ENCODE measurements at places on chromosomes 13 and 19. TPM values are rescaled to one million over a fixed set of nuclear protein-coding genes. Genes with fewer than 3 reads are reported as not detected.

Gene TYROBP
- total RNA-seq = 2.9 TPM

Gene ZNF575
- total RNA-seq = 1.8 TPM

Gene KLK5
- not detected for total RNA-seq

Gene SPIB
- 0.35 TPM for total RNA-seq

GRCh38 chr13:35797991-35798390 is 321.5 kb upstream of the MAB21L1 start:
- peaks cover 17% of the 10 kb centered on the region for H3K4me1 ChIP-seq
- DNase-seq = no peak
- H3K36me3 ChIP-seq = no peaks in the 10 kb centered on the region
- H3K27me3 ChIP-seq = no peaks in the 10 kb centered on the region

DNA sequence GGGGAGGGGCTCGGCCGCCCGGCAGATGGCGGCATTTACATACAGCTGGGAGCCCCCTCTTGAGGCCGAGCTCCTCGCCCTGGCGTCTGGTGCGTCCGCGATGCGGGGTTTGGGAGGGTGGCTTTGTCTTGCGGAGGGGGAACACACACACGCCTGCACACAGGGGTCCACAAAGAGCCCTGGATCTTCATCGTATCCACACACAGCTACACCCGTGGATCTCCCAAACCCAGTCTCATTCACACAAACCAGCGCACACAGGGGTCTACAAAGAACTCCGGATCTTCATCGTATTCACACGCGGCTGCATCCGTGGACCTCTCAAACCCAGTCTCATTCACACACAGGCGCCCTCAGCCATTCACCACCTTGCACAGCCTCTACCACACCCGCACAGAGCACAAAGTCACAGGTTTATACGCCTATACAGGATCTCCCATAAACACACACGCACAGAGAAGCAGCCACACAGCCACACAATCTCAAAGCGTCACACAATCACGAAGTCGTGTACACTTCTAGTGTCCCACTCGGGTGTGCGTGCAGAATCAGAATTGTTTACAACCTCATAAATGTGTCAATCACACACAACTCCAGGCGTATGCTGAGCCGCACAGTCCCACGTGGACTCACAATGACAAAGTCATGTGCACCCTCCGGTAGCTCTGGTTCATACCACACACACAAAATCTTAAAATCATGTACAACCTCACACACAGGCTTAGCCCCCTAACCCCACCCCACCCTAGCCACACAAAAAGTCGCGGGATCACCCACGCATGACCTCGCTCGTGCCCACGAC is 550 bp upstream of the DLL3 start:
- H3K4me1 ChIP-seq = no peaks in the 10 kb centered on the region
- H3K4me3 ChIP-seq = peak overlapping the region; percentile 28
- H3K27me3 ChIP-seq = peaks cover 15% of the 10 kb centered on the region
- peak; percentile 77 for DNase-seq
- no peak overlapping the region for H3K27ac ChIP-seq
- H3K36me3 ChIP-seq = no peaks in the 10 kb centered on the region

DNA sequence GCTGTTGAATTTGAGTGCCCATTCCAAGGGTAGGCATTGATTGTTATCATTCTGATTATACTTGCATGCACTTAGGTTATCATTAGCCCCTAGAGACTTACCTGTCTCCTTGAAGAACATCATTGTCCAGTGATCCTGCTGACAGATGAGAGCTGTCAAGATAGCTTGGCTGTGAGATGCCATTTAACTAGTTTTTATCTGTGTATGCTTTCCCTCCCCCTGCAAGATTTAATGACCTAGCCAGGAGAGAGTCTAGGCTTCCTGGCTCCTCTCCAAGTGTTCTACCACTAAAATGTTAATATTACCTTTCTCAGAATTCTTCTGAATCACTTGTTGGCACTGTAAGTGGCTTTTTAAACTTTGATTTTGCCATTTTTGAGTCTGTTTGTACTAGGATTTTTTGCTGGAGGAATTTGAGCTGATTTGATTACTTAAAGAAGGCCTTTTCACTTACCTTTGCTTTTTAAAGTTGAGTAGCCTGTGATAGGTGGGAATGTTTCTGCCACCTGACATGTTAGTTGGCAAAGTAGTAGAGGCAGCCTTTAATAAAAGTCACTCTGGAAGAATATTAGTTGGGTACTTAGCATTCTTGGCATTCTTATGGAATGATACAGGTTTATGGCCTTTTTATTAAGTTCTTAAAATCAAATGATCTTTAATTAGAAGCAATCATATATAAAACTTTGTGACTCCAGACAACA is 41.1 kb downstream of the ARHGAP35 start:
- no peak for DNase-seq
- H3K27ac ChIP-seq = peak overlapping the region; percentile 86
- no peaks in the 10 kb centered on the region for H3K36me3 ChIP-seq

DNA sequence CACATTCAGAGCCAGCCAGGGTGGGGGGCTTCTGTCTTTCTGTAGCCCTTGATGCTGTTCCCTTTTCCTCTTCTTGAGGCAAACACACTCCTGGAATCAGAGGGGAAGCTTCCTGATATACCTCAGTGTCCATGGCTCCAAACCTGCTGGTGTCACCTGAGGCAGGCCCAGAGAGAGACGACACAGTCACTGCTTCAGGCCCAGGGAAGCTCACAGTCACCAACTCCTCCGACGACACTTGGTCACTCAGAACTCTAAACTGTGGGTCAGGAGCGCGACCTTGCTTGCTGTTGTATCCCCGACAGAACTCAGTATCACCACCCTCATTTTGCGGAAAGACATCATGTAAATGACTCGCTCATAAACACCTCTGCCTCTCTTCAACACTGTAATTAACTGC is 1.1 kb downstream of the ATP13A1 start:
- H3K4me1 ChIP-seq = peaks cover 4% of the 10 kb centered on the region
- no peak overlapping the region for H3K27ac ChIP-seq
- peaks cover 9% of the 10 kb centered on the region for H3K36me3 ChIP-seq
- peak overlapping the region; percentile 96 for H3K4me3 ChIP-seq
- H3K27me3 ChIP-seq = no peaks in the 10 kb centered on the region

- no peaks in the 10 kb centered on the region for H3K36me3 ChIP-seq
- H3K27me3 ChIP-seq = no peaks in the 10 kb centered on the region
- no peak overlapping the region for H3K4me3 ChIP-seq
- no peaks in the 10 kb centered on the region for H3K4me1 ChIP-seq
- peak; percentile 30 for DNase-seq
Measured at GRCh38 chr13:71979616-71980015, 112.6 kb upstream of the DACH1 start.

DNA sequence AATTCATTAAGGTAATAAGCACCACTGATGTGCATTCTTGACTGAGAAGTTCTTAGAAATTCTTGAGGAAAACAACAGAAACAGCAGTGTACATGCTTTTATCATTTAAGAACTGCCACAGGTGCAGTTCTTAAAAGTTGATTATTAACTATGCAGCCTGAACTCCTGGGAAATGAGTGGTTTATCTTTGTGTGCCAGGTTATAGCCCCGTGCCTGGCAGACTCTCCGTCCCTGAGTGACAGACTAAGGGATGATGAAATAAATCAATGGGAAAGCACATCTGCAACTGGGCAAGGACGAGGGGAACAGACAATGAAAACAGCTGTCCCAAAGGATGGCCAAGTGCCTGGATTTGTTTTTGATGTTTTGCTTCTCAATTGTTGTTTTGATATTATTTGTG is 84.4 kb upstream of the SPATA13 start:
- no peak for DNase-seq
- H3K36me3 ChIP-seq = no peaks in the 10 kb centered on the region
- H3K27ac ChIP-seq = no peak overlapping the region
- H3K4me3 ChIP-seq = no peak overlapping the region
- no peaks in the 10 kb centered on the region for H3K4me1 ChIP-seq
- no peaks in the 10 kb centered on the region for H3K27me3 ChIP-seq

- H3K4me3 ChIP-seq = no peak overlapping the region
- H3K27ac ChIP-seq = no peak overlapping the region
- H3K27me3 ChIP-seq = peaks cover 56% of the 10 kb centered on the region
- H3K36me3 ChIP-seq = no peaks in the 10 kb centered on the region
- DNase-seq = peak; percentile 74
Measured at GRCh38 chr13:47256618-47257017, 359.8 kb upstream of the HTR2A start.

DNA sequence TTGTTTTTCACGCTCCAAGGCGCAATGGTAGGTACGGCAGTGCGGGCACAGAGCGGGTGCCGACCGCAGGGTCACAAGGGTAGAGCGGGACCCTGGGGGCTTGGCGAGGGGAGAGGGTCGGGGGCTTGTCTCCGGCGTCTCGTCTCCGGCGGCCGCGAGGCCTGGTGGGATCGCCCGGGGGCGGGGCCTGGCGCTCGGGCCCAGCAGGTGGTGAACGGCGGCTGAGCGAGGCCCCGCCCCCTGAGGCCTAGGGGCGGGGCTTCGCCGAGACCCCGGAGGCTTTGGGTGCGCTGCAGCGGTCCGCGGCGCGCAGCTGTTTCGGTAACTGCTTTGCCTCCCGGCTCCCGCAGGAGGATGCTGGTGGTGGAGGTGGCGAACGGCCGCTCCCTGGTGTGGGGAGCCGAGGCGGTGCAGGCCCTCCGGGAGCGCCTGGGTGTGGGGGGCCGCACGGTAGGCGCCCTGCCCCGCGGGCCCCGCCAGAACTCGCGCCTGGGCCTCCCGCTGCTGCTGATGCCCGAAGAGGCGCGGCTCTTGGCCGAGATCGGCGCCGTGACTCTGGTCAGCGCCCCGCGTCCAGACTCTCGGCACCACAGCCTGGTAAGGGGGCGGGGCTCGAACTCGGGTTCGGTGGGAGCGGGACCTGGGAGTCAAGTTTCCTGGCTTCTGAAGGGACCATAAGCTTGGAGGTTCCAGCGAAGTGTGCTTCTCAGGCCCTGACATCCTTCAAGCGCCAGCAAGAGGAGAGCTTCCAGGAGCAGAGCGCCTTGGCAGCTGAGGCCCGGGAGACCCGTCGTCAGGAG is at the start of gene TSEN34:
TSEN34 (plus strand) TSS at position 298 of the 800 bp plus-strand sequence; CDS start at position 355, 57 bp downstream.
- H3K36me3 ChIP-seq = peaks cover 13% of the 10 kb centered on the region
- peak within 1 kb of the TSS; percentile 62 for H3K4me3 ChIP-seq
- H3K27ac ChIP-seq = peak within 1 kb of the TSS; percentile 98
- H3K27me3 ChIP-seq = no peaks in the 10 kb centered on the region
- H3K4me1 ChIP-seq = peaks cover 11% of the 10 kb centered on the region

- H3K4me1 ChIP-seq = no peaks in the 10 kb centered on the region
- no peaks in the 10 kb centered on the region for H3K27me3 ChIP-seq
- no peaks in the 10 kb centered on the region for H3K36me3 ChIP-seq
- no peak for DNase-seq
- no peak overlapping the region for H3K4me3 ChIP-seq
- H3K27ac ChIP-seq = no peak overlapping the region
Measured at GRCh38 chr13:36737524-36738083, 63.8 kb downstream of the SERTM1 start.

DNA sequence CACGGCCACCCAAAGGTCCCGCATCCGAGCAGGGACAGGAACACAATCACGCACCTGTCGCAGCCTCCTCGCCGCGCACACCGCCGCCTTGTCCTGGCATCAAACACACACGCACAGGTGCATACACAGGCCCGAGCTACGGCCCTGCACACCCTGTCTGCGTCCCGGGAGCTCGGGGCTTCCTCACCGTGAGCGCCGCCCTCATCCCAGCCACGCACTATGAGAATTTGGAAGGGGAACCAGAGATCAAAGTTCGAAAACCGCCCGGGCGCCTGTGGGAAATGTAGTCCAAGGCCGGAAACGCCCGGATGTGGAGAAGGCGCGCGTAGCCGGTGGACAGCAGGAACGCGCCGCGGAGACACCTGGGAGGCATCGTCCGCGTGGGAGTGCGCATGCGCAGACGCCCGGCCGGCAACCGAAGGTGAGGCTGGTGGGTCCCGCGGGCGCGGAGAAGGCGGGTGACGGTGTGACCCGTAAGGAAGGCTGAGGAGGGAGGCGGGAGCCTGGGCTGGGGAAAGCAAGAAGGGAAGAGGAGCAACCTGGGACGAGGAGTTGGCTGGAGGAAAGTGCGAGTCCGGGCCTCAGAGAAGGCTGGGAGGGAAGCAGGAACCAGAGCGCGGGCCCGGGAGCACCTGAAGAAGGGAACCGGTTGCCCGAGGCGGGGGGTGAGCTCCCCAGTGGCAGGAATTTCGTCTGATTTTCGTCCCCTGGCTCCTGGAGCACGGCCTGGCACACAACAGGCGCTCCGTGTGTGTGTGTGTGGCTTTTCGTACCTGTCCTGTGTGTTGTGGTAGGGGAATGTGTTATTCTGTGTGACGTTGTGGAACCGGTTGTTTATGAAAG is at the start of gene ZNF567:
ZNF567 (plus strand) TSS at position 399 of the 843 bp plus-strand sequence. CDS start 7,256 bp downstream, outside the sequence.
- peaks cover 31% of the 10 kb centered on the region for H3K36me3 ChIP-seq
- peak within 1 kb of the TSS; percentile 75 for H3K27ac ChIP-seq
- peak within 1 kb of the TSS; percentile 49 for H3K4me3 ChIP-seq
- peak; percentile 99 for DNase-seq

GRCh38 chr13:26017932-26018665 is 33.7 kb downstream of the SHISA2 start:
- peaks cover 27% of the 10 kb centered on the region for H3K4me1 ChIP-seq
- peak; percentile 41 for DNase-seq
- H3K36me3 ChIP-seq = no peaks in the 10 kb centered on the region
- no peak overlapping the region for H3K4me3 ChIP-seq

- H3K27me3 ChIP-seq = no peaks in the 10 kb centered on the region
- H3K4me3 ChIP-seq = no peak overlapping the region
- no peaks in the 10 kb centered on the region for H3K36me3 ChIP-seq
- H3K27ac ChIP-seq = no peak overlapping the region
- DNase-seq = no peak
Measured at GRCh38 chr19:51727349-51727880, 3.6 kb upstream of the HAS1 start.
